ENCODE measurements at places on chromosomes 6 and 20.
A peak's percentile ranks its signal among the peaks of the same experiment; 100 is the strongest.

GRCh38 chr6:112560651-112561050 lies 213.5 kb downstream of the RFPL4B start:
- no peak for DNase-seq

DNA sequence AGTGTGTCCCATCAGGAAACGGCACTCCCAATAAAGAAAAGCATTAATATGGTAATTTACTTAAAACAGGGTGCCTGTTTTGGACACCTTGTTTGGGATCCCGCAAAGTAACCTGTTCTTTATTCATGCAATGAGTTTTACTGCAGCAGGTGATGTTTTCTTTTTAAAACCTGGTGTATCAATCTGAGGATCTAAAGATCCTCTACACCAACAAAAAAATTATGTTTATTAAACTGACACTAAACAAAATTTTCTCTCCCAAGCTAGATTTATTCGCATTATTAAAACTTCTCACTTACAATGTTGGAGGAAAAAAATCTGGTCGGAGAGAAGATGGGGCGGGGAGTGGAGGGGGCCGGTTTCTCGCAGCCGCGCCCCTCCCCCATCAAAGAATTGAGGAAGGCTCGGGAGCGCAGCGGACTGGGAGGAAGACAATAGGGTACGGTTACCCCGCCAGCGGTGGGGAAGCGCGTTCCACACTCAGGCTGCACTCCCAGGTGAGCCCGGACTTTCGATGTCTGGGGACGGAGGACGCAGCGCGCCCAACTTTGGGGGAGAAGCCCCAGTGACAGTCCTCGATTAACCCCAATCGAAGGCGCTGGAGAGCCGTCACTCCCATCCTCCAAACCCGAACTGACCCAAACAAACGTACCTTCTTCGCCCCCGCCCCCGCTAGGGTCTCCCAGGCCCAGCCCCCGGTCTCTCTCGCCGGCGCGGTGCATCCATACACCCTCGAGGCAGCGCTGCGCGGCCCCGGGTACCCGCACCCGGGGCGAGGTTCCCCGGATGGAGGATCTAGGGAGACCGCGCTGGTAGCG lies 1.3 kb downstream of the CD24 start:
- DNase-seq = no peak

GRCh38 chr6:159996626-159997497 lies 28.0 kb downstream of the IGF2R start:
- DNase-seq = no peak

DNA sequence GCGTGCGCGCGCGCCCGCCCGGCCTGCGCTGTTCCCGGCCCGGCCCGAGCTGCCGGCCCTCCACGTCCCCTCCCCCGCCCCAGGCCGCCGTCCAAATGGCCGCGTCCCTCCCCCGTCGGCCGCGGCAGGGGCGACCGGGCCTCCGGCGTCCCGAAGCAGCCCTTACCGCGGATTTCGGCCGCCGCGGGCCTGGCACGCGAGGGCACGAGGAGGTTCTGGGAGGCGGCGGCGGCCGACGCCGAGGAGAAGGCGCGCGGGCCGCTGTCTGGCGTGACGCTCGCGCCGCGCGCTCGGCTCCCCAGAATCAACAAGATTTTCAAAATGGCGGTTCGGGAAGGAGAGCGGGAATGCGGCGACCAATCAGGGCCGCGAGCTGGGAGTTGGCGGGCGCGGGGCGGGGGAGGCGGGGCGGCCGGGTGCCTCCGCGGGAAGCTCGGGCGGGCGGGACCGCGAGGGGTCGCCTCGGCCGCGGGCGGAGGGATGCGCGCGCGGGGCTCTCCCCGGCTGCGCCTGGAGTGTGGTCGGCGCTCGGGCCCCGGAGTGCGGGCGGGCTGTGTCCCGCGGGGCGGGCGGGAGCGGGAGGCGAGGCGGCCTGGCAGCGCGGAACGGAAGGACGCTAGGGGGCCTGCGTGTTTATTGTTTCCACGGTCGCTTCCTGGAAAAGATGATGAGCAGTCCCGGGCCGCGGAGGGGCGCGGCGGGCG lies at the start of gene DEK:
Gene DEK, minus strand, starts transcription at position 312 of the 704 bp plus-strand sequence. CDS start 543 bp downstream, outside the sequence.
- DNase-seq = peak; percentile 73

GRCh38 chr6:106084989-106085691 lies 996 bp upstream of the PRDM1 start:
- no peak for DNase-seq

DNA sequence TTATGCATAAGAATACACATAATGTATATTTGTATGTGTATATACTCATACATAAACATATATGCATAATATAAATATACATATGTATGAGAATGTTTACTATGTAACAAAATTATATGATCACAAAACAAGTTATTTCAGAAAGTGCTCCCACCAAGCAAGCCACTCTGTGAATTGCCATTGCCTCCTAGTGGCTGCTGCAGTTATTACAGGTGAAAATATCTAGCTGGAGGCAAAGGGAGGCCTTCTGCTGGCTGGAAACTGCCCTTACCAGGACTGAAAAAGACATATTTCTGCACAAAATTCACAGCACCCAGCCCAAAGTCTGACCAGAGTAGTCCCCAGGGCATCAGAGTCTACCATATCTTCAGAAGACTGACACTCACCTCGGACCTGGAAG lies 14.4 kb upstream of the ADAM33 start:
- no peak for DNase-seq

DNA sequence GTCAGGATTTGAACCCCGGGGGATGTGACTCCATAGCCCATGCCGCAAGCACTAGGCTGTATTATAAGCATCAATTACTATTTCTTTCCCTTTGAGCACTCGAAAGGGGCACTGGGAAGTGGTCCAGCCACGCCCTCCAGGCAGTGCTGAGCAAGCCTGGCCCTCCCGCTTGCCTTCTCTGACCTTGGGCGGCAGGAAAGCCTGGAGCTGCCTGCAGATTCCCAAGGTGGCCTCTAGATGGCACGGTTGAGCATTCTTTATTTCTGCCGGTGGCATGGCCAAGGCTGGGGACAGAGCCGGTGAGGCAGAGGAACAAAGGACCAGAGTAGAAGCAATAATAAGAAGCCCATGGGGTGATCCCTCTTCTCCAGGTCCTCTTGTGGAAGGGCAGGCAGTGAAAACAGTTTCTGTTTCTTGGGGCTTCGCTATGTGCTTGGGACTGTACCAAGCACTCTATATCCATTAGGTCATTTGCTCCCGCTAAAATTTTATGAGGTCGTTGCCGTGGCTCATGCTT lies 32.0 kb downstream of the ARHGAP40 start:
- peak; percentile 40 for DNase-seq

DNA sequence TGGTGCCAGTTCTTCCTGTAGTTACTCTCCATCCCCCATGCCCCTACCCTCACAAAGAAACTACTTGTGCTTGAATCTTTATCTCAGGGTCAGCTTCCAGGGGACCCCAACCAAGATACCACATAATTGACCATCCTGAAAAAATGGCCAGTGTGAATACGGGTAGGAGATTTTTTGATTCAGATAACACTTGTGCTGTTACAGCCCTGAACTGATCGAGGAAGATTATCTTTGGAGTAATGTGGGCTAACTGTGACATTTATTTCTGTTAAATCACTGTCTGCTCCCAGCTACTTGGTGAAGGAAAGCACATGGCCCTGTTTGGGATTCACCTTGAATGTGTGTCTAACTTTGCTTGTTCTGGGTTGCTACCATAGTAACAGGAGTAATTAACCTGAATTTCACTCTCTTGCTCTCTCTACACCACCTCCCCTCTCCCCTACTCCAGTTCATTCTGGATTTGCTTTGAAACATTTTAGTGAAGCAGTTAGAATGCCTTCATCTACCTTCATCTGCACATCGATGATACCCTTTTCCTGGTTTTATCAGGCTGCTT lies 219.6 kb upstream of the CHD6 start:
- DNase-seq = no peak

GRCh38 chr6:119517428-119517827 lies 167.9 kb upstream of the MAN1A1 start:
- DNase-seq = no peak

DNA sequence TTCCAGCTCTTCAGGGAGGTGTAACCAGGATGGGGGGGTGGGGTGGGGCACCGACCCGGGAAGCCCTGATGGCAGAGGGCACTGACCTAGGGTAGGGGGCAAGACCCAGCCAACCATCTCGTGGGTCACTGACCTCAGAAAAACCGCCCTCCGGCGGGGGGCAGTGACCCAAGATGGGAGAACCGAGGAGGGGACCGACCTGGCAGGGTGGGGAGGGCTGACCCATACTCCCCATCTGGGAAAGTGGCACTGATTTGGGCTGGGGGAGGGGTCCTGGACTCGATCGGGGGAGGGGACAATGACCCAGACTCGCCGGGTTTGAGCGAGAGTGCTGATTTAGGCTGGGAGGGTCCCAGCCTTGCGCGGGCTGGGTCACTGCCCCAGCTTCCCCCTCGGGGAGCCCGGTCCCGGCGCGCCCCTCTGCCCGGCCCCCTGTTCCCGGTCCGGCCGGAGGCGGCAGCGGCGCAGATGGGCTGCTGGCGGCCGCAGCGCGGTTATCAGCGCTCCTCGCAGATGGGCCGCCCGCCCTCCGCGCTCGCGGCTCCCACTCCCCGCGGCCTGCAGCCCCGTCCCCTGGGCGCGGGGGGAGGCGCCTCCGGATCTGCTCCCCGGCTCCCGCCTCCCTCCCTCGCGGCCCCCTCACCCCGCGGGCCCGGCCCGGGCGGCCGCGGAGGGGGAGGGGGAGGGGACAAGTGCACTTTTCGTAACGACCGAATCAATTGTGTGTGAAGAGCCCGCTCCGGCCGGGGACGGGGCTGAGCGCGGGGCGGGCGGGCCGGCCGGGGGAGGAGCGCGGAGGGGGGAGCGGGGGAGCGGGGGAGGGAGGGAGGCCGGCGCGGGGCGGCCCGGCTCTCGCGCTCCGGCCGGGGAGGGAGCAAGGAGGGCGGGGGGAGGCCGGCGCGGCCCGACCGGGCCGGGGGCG lies 2.2 kb downstream of the NOL4L start:
- DNase-seq = no peak

GRCh38 chr6:92716638-92717037 lies 702.7 kb downstream of the EPHA7 start:
- no peak for DNase-seq

- no peak for DNase-seq
These were observed 32.9 kb upstream of the EYA4 start for GRCh38 chr6:133208183-133208755.

DNA sequence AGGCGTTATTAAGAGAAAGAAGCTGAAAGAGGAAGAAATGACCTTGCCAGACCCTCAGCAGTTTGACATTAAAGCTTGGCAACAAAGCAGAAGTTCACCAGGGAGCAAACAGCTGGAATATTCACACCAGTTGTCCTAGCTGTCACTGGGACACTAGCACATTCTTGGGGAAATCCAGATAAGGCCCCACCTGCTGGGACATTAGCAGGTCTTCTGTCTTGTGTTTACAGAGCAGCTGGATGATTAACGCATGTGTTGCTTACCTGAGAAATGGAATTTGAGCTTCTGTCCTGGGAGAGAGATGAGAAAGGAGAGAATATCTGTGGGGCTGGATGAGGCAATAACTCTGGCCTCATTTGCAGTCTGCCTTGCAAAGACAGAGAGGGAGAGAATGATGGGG lies 137.6 kb upstream of the RIN2 start:
- DNase-seq = no peak

- DNase-seq = no peak
These were observed 122.8 kb downstream of the ALDH8A1 start for GRCh38 chr6:134826889-134827737.

- no peak for DNase-seq
These were observed 17.1 kb upstream of the MOXD1 start for GRCh38 chr6:132418235-132418965.

DNA sequence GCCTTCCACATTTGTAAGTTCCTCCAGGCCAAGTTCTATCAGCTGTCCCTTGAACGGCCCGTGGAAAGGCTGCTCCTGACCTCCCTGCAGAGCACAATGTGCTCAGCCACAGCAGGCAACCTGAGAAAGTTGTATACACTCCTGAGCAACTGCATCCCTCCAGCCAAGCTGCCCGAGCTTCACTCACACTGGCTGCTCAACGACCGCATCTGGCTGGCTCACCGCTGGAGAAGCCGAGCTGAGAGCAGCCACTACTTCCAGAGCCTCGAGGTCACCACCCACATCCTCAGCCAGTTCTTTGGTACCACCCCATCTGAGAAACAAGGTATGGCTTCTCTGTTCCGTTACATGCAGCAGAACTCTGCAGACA lies 2.1 kb downstream of the ZSWIM1 start:
- no peak for DNase-seq

All from stimulated activated CD4-positive, alpha-beta T cell treated with anti-CD3 and anti-CD28 coated beads, Interleukin-12 subunit alpha, Interleukin-12 subunit beta, amount 100 ng/mL, for 48 hours (primary cell).